ENCODE measurements at places on chromosomes 5 and 9.

DNA sequence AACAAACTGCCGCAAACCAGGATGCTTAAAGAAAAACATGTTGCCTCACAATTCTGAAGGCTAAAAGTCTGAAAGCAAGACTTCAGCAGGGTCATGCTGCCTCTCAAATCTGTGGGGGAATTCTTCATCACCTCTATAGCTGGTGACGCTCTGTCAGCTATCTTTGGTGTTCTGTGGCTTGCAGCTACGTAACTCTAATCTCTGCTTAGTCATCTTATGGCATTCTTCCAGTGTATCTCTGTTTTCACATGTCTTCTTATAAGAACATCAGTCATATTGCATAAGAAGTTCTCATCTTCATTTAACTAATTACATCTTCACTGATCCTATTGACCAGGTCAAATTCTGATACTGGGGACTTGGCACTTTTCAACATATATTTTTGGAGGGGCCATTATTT, 243.0 kb downstream of the CDH10 start:
- DNase-seq = no peak

DNA sequence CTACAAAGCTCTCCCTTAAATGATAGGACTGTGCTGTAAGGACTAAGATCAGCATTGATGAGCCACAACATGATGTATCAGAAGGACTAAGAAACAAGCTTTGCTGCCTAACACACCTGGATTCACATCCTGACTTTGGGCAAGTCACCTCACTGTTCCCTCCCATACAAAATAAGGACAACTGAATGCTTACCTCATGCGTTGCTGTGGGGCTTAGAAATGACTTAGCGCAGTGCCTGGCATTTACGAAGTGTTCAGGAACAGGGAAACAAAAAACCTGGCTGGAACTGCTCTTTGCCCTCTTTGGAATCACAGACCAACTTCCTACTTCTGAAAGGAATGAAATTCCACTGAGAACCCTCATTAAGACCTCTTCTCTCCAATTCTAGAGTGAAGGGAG, 113.7 kb downstream of the BAAT start:
- DNase-seq = no peak

DNA sequence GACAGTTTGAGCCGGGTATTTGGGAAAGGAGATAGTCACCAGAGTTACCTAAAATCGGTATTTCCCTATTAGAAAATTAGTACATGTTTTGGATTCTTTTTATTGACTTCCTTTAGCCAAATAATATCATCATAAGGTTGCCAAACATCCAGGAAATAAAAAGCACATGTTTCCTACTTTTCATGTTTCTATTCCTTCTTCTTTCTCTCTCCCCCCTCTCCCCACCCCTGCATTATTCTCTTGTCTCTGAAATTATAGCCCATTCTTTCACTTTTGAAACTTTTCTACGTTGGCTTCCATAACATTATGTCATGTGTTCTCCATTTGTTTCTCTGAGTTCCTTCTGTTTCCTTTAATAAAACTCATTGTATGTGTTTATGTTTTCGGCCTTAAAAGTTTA, 161.9 kb downstream of the ALDH1A1 start:
- no peak for DNase-seq

DNA sequence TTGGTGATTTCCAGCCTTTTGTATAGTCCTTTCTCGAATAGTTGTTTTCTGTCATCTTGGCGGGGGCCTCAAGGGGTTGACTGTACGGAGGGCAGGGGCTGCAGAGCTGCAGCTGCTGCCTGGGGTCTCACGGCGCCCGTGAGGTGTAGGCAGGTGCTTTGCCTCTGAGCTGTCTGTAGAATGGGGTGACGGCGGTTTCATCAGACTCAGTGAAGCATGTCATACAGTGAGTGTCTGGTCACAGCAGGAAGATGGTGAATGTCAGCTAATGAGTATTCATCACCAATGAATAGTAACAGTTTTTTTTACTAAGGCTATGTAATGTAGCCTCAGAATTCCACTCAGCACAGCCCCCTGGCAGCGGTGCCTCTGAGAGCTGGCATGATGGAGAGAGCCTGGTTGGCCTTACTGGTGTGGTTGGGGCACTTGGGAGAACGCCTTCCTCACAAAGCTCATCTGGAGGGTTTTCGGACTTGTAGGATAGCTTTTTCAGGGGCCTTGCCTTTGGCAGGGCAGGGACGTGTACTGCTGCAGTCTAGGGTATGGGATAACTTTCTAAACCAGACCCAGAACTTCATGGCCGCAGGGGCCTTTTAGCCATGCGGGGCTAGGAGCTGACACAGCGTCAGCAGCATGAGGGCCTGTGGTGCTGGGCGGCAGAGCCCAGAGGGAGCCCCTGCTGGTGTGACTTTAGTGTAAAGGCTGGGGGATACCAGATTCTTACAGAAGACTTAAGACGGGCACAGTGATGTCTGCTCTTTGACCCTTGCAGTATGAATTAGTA, 15.0 kb downstream of the TENT4A start:
- DNase-seq = peak; percentile 43

GRCh38 chr5:143481697-143482531, 78.4 kb upstream of the NR3C1 start:
- DNase-seq = no peak

DNA sequence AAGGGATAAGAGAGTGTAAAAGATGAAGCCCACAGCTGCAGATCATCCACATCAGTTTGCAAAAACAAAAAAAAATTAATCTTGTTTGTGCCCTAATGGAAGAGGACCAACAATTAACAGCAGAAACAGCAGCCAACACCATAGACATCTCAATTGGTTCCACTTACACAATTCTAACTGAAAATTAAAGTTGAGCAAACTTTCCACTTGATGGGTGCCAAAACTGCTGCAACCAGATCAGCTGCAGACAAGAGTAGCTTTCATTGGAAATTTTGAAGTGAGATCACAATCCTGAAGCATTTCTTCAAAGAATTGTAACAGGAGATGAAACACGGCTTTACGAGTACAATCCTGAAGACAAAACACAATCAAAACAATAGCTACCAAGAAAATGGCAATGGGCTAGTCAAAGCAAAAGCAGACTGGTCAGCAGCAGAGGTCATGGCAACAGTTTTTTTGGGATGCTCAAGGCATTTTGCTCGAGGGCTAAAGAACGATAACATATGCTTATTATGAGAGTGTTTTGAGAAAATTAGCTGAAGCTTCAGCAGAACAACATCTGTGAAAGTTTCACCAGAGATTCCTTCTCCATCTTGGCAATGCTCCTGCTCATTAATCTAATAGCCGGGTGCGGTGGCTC, 4.1 kb upstream of the RBM27 start:
- no peak for DNase-seq
